NAMALWA (cell line): ENCODE measurements at places on chromosomes 7 and 10.

GRCh38 chr10:11823122-11823988 is at the start of gene PROSER2:
Gene PROSER2 (plus strand): TSS chr10:11823356. CDS start chr10:11852078, 28,722 bp downstream.
- peak; percentile 26 for DNase-seq

GRCh38 chr10:102229810-102230263 is 3.7 kb downstream of the ELOVL3 start:
- DNase-seq: peak; percentile 87

GRCh38 chr7:76069238-76069638 is 21.3 kb downstream of the MDH2 start:
- DNase-seq: peak; percentile 43

DNA sequence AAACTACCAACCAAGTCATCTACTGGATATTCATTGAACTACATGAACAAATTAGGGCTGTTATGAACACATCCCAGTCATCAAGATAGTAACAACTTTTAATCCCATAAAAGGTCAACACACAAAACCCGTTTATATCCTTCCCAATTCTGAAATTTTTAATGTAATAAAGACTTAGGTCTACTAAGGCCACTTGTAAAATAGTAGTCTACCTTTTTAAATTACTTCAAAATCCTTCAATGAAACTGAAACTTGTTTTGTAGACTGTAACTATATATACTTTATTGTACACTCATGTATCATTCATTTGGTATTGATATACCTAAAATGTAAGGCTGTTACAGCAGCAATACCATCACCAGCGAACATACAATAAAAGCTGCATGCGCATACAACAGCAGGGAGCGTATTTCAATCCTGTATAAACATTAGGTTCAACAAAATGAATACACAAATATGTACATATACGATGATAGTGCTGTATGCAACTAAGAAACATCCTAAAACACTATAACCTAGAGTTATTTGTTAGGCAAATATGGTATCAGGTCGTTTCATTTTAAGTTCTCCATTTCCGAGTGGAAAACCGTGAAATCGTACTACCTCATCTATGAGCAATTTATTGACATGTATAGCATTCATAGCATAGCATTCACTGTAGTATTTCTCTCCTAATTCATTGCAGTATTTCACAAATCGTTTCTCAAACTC is 973 bp downstream of the ATAD1 start:
- DNase-seq: peak; percentile 36

DNA sequence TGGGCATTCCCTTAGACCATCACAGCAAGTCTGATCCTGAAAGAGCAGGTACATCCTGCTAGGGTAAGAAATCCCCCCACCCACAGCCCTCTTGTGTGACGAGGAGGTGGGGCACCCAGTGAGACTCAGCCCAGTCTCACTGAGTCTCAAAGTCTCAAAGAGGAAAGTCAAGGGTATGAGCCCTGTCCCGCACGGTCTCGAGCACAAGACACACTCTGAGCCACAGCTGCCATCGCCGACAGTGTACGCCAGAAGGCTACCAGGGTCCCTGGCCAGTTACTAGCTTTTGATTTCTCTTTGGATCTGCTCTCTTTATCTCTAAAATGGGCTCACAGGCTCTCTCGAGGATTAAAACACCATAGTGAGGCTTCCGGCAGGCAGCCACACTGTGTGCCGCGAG is 190.2 kb downstream of the TNS3 start:
- DNase-seq: no peak

DNA sequence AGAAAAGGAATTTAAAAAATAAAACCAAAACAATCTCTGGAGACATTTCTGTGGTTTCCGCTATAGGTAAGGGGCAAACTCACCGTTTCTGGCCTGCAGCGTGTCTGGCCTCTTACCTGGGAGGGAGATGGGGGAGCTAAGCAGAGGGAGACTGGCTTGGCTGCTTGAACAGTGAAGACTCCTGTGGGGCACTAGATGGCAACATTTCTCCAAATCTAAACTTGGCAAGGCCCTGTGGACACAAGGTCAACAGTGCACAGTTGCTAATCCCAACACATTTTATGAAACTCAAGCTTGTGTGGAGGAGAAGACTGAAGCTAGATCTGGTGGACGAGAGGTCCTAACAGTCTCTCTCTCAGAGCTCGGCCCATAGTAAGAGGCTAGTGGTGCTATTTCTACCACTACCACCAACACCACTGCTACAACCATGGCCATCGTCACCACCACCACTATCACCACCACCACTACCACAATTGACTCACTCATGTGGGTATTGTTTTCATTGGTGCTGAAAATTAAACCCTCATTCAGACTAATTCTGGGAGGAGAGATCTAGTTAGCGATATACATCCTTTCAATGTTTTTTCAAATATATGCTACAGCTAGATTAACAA is 28.4 kb upstream of the CDHR3 start:
- DNase-seq: peak; percentile 66

DNA sequence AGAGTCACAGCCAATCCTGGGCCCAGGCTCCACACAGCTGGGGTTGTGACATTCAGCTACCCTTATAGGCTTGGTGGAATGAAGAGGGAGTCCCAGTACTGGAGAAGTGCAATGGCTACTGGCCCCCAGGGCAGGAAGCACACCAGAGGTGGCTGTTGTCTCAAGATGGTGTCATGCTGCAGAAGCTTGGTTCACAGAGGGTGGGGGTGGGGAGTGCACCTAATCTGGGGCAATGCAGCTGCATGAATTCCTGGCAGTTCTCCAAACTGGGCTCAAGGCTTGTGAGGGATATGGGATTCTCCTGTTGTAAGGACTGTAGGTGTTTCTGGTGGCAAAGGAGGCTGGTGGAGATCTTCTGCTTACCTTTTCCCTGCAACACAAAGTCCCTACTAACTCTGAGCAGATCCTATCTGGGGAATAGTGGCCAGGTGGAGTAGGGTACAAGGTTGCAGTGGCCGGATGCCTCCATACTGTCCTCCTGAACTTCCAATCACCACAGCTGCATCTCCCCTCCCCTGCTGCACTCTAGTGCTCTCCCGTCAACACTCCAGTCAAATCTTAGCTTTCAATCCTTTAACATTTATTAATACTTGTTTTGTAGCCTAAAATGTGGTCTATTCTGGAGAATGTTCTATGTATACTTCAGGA is 27.4 kb upstream of the PLA2G12B start:
- no peak for DNase-seq

- DNase-seq: peak; percentile 22
These were observed 28.2 kb downstream of the KAT6B start for GRCh38 chr10:74854610-74855009.

DNA sequence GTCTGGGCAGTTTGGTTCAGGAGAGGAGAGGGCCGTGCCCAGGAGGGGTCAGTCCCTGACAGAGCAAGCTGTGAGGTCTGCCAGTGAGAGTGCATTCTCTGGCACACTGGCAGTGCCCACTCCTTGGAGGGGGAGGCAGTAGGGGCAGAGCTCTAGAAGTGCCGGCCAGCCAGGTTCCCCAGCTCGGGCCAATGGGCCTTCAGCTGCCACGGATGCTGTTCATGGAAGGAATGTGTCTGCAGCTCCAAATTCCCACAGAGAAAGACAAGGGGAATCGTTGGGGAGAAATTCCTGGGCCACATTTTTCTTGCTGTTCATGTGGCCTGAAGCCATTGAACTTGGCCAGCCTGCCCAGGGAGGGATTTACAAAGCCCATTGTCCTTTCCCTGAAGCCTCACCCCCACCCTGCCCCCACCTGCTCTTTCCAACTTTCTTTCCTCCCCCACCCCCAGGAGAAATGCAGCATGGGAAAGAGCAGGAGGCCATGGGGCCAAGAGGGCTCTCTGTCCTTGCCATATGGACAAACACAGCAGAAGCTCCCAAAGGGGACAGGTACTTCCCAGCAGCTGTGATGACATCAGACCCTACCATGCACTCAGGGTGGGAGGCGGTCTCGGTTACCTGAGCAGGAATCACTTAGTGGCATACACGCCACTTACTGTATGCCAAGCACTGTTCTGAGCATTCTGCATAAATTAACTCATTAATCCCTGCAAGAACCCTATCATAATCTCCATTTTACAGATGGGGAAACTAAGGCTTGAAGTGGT is 70.7 kb downstream of the ARHGAP22 start:
- no peak for DNase-seq

DNA sequence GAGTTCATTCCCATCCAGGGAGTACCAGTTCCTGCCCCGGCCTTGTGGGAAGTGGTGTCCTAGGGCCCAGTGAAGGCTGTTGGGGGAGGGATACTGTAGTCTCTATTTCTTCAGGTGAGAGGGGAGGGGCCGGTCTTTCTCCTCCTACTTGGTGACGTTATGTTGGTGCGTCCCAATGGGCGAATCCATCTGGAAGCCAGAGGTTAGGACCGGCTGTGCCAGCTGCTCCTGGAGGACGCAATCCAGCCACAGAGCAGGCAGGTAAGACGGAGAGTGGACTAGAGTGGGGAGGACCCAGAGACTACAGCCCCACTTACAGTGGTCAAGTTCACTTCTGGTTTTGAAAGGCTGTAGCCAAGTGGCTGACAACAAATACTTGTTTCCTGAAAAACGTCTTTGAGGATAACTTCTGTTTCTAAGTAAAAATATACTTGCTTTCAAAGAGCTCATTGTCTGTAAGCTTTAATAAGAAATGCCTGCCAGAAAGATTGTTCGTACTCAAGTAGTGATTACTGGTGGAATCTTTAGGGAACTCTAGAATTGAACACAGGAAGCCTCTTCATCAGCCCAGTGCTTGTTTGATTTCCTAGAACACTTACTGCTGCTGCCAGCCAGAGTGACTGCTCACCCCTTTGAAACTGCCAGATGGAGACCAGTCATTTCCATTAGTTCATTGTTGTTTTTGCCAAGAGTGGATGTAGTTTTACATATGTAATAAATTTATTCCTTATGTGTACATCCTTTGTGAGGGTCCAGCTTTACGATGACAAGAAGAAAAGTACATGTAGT is 25.4 kb downstream of the RBM33 start:
- no peak for DNase-seq

DNA sequence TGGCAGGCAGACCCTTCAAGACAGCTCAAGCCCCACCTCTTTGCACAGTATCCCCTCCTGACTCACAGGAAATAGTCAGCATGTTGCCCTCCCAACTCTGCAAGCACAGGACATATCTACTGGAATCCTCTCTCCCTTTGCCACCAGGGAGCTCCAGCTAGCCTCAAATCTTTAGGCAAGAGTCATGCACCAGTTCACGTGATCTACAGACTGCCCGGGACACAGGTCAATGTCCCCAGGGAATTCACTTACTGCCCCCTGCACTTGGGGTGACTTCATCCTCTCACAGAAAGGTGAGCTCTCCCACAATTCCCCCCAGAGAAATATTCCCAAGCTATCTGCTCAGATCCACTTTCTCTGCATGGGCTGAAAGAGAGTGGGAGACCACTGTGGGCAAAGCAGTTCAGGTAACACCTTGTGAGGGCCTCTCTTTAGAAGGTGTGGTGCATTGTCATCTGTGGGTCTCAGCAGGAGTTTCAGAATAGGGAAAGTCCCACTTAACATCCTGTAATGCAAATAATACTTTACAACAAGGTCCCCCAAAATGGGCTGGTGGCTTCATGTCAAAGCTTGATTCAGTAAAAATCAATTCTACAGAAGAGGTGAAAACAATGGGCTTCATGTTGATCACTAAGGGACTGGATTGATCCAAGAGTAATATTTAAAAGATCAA is 129.9 kb downstream of the NOC3L start:
- no peak for DNase-seq

DNA sequence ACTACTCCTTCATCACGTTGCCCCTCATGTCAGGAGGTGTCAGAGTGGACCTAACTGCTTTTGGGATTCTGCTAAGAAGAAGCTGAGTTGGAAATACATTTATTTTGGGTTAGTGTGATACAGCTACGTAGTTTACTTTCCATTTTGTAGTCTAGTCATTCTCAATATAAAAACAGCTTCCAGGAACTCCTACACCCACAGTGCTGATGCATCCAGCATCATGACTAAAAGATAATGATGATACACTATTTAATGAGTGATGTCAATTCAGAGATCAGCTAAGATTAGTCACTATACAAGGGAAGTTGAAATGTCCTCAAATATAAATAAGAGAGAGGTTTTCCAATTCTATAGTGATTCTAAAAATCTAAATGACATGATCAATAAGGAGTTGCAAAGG is 264.2 kb upstream of the SLC26A5 start:
- DNase-seq: no peak
